T-helper 2 cell treated with Interferon-gamma antibody and Interleukin-4, amounts not matched to agents 100 ng/mL and 5 ng/mL, for 36 hours (primary cell): ENCODE measurements at places on chromosomes 3 and 15. TPM values are rescaled to one million over a fixed set of nuclear protein-coding genes. Genes with fewer than 3 reads are reported as not detected.

CAND2 gene
- total RNA-seq, result 1.1 and 1.7 TPM in 2 replicates

CPLX3 gene
- total RNA-seq, result 0.25 TPM in 2 replicates

GP9 gene
- total RNA-seq, result not detected in 2 replicates

CCDC39 gene
- total RNA-seq, result not detected in 2 replicates

A4GNT gene
- total RNA-seq, result not detected in 2 replicates

SEMA3G gene
- total RNA-seq, result 0.16 and 0.23 TPM in 2 replicates

TTLL13 gene
- total RNA-seq, result 0.34 and 1.1 TPM in 2 replicates

CACNA2D3 gene
- total RNA-seq, result not detected in 2 replicates

ECT2 gene
- 52.8 and 57.8 TPM in 2 replicates for total RNA-seq

GMPS gene
- total RNA-seq, result 103 and 109 TPM in 2 replicates

SCN5A gene
- 0.02 TPM in 1 of 2 replicates, not detected in the other for total RNA-seq

ZWILCH gene
- total RNA-seq, result 31.8 and 34.1 TPM in 2 replicates

MLF1 gene
- 0.25 and 0.50 TPM in 2 replicates for total RNA-seq

TMEM40 gene
- not detected in 2 replicates for total RNA-seq

CD80 gene
- 9.6 and 11.1 TPM in 2 replicates for total RNA-seq

ZCWPW2 gene
- total RNA-seq, result 0.18 TPM in 1 of 2 replicates, not detected in the other

BLM gene
- total RNA-seq, result 55.0 and 57.8 TPM in 2 replicates

FEZF2 gene
- total RNA-seq, result not detected in 2 replicates

CRELD1 gene
- total RNA-seq, result 16.0 and 20.2 TPM in 2 replicates

FOXL2NB gene
- total RNA-seq, result not detected in 2 replicates
